H54 (cell line): ENCODE measurements at places on chromosomes 16 and 17.

DNA sequence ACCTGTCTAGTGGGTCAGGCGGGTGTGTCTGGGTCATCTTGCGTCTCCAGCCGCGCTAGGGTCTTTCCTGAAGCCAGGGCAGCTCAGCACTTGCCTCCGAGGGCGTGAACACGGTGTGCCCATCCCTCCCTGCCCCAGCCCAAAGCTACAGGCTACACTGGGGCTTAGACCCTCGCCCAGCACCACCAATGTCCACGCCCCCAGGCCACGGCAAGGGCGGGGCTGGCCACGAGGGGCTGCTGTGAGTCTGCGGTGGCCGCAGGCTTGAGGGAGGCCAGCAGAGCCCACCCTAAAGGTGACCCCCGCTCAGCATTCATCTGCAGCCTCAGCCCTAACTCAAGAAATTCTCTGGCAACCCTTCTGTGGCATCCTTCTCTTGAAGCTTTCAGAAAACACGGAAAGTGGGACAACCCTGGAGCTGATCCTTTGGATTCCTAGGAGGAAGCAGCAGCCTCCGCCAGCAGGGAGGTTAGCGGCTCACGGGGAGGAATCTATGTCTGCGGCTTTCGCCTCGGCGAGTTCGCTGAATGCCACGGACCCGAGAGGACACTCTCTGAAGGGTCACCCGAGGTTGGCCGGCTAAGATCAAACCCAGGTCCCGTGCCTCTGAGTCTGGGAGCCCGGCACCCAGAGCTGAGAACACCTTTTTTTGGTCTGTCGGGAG, 41.7 kb downstream of the TIMM22 start:
- no peak for DNase-seq

DNA sequence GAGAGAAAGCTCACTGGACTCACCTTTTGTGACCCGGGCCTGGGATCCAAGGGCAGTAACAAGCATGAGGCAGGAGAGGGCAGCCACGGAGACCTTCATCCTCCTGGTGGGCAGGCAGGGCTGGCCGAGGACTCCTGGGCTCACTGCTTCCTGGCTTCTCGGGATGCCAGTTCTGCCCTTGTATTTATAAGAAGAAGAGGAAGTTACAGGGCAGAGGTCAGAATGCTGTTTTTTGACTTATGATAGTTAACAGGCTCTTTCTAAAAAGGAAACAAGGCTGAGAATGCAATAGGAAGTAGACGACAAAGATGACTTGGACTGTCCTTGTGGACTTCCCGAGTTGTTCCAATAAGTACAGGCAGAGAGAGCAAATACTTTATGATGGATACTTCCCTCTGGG, at the start of gene CCL23:
Gene CCL23, minus strand, starts transcription at position 174 of the 400 bp plus-strand sequence. Its CDS starts 75 bp downstream, at position 99.
- no peak for DNase-seq

DNA sequence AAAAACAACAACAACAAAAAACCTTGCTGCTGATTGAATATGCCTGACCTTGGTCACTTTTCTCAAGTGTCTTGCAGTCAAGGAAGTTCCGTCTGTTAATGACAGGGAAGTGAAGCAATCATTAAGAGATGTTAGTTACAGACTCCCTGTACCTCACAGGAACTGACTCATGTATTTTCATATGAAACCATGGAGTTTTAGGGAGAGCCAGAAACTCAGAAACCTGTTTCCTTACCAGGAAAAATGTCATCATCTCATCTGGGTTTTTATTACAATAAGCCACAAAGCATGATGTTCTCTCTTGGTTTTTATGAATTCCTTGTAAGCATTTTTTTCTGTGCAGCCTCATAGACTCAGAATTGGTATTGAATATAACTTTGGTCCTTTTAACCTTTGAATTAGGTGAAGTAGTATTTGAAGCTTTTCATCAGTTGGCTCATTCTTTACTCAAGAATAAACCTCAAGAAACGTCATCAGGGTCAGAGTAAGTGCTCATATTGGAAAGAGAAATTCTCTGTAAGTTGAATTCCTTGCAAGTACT, 10.3 kb downstream of the LYRM1 start:
- DNase-seq, result no peak

- no peak for DNase-seq
Observed at GRCh38 chr16:72590151-72590937, 418.4 kb upstream of the PMFBP1 start.

- no peak for DNase-seq
Observed at GRCh38 chr16:58012481-58012880, 11.3 kb downstream of the USB1 start.

DNA sequence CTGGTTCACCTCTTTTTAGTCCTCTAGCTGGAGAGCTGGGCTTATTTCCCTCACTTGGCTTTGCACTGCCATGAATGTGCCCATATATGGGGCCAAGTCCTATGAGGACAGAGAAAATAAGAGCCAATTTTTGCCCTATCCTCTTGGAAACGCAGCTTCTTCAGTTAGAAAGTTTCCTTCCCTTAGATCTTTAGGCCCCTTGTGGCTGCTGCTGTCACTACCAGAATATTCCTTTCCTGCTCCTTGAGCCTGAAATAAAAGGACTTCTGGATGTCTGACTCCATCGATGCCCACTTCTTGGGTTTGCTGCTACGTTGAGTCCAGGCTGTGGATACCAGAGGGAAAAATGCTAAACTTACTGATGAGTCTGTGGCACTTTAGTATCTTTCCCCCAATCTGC, 487.1 kb downstream of the GRIN2A start:
- no peak for DNase-seq

- no peak for DNase-seq
Observed at GRCh38 chr16:27642756-27643155, 92.8 kb downstream of the KATNIP start.
